Activated CD8-positive, alpha-beta memory T cell treated with anti-CD3 and anti-CD28 coated beads for 48 hours (primary cell): ENCODE measurements at places on chromosomes 3 and 15.

GRCh38 chr3:171121801-171122200 is 95.3 kb upstream of the SLC2A2 start:
- no peak for DNase-seq

GRCh38 chr3:152173627-152174026 is 95.1 kb upstream of the MBNL1 start:
- DNase-seq = no peak

- no peak for DNase-seq
These were observed 318.0 kb downstream of the CLSTN2 start for GRCh38 chr3:140252812-140253656.

DNA sequence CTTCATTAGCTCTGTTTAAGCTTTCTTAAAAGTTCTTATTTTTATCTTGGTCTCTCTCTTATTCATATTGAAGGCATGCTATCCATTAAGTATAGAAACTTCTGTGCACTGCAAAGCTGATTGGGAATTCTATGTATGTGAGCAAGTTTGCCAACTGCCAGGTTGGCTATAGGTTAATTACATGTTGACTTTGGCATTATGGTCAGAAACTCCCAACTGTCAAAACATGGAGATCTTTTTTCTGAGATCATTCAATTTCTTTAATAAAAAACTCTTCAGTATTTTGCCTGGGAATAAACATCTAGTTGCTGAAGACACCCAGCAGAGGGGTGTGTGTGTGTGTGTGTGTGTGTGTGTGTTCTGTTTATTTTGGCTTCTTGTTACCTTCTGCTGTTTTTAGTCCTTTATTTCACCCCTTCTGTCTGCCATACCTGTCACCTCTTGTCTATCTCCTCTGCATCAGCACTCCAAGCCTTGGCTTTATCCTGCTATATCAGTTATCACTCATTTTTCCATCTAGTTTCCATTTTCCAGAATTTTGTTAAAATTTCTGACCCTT is 1.3 kb upstream of the ARL14 start:
- DNase-seq = no peak
